IMR-90 (cell line): ENCODE measurements at places on chromosomes 7 and 10. TPM values are rescaled to one million over a fixed set of nuclear protein-coding genes. Genes with fewer than 3 reads are reported as not detected.
A peak's percentile ranks its signal among the peaks of the same experiment; 100 is the strongest.

GRCh38 chr10:121291823-121292222 lies 306.4 kb downstream of the FGFR2 start:
- no peak for DNase-seq

DNA sequence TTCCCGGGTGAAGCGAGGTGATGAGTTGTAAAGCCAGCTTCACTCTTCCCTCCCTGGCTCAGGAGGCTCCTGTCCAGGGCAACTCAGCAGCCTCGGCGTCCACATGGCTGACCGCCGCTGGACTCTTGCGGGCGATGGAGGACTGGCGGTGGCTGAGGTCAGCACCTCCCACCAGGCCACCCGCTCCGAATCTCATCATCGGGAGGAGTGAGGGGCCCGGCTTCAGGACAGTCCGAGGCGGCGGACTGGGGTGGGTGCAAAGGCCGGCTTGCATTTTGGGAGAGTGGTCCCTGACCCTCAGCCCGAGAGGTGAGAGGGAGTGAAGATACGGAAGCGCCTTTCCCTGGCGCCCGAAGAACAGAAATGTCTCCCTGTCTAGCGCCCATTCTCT lies 759 bp downstream of the DNAJB12 start:
- peak; percentile 15 for DNase-seq

DNA sequence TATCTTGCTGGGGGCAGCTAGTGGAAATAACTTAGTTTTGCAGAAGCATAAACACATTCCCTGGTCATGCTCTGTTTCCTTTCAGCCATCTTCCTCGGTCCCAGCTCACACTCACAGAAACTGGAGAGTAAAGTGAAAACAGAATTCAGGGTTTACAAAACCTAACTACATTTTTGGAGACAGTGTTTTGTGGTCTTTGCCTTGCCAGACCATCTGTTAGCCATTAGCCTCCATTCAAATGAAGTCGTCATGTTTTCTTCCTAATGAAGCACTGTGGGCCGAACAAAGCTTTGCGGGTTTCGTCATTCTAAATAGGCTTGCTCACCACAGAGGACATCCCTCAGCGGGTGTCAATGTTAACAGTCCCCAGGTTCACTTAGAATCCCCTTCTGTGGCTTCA lies 214.6 kb upstream of the TMEM72 start:
- DNase-seq: peak; percentile 36

DNA sequence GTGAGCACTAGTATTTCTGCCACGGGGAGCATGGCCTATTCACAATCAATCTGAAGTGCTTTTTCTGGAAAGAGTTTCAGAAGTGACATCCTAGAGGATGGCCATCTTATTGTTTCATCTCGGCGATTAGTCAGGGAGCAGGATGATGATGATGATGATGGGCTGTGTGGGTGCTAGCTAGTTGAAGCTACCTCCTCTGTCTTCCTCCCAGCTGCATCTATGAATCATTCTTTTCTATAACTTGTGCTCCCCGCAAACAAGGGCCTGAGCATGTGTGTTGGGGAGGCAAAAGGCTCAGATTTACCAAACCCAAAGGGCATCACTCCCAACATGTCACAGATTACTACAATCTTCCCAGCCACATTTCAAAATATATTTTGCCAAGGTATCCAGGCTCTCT lies 118.7 kb upstream of the LAMB4 start:
- no peak for DNase-seq

DNA sequence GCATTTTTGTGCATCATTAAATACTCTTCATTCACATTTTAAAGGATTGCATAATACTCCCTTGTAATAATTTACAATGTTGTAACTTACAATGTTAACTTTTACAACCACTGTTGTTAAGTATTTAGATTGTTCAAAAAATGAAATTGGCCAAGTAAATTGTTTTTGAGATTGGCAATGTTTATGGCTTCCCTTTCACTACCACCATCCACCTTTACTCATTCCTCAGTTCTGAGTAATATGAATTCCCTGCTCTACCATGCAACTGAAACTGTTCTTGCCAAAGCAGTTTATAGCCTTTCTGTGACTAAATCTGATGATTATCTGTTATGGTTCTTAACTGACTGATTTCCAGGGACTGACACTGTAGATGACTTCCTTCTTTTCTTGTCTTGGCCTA lies 80.5 kb upstream of the TMEM106B start:
- no peak for DNase-seq

DNA sequence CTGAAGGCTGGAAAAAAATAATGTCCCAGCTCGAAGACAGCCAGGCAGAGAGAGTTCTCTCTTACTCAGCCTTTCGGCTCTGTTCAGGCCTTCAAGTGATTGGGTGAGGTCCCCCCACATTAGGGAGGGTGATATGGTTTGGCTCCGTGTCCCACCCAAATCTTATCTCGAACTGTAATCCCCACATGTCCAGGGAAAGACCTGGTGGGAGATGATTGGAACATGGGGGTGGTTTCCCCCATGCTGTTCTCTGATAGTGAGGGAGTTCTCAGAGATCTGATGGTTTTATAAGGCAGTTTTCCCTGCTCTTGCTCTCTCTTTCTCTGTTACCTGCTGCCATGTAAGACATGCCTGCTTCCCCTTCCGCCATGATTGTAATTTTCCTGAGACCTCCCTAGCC lies 36.6 kb upstream of the LEP start:
- DNase-seq: no peak

- peak; percentile 27 for DNase-seq
Observed at GRCh38 chr7:47970761-47971160, 8.7 kb downstream of the HUS1 start.

GRCh38 chr7:104254696-104255095 lies 46.9 kb upstream of the ORC5 start:
- no peak for DNase-seq

DNA sequence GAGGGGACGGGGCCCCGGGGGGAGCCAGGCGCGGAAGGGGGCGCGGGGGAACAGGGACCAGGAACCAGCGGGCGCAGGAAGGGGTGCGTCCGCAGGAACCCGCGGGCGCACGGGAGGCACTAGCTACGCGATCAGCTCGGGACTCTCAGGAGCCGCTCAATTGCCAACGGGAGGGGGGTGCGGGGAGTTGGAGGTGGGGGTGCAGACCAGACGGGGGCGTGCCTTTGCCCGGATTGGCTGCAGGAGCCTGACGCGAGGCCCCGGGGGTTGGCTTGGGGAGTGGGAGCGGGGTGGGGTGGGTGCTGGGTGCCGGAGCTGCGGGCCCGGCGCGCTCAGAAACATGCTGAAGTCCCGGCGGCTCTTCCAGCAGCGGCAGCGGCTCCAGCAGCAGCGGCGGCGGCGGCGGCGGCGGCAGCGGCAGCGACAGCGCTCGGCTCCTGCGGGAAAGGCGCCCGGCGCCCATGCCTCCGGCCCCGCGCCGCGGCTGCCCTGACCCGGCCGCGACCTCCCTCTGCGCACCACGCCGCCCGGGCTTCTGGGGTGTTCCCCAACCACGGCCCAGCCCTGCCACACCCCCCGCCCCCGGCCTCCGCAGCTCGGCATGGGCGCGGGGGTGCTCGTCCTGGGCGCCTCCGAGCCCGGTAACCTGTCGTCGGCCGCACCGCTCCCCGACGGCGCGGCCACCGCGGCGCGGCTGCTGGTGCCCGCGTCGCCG lies at the start of gene ADRB1:
TSS of gene ADRB1 (plus strand) at position 335 of the 715 bp plus-strand sequence. CDS start at position 602, 267 bp downstream.
- DNase-seq: peak; percentile 5

GRCh38 chr7:110296321-110296720 lies 794.6 kb upstream of the LRRN3 start:
- DNase-seq: peak; percentile 53

- DNase-seq: no peak
Observed at GRCh38 chr10:119784340-119785067, 58.7 kb downstream of the INPP5F start.

- no peak for DNase-seq
Observed at GRCh38 chr10:43574906-43575305, 490 bp upstream of the ZNF239 start.

- DNase-seq: no peak
Observed at GRCh38 chr7:155398944-155399343, 59.0 kb upstream of the EN2 start.

DNA sequence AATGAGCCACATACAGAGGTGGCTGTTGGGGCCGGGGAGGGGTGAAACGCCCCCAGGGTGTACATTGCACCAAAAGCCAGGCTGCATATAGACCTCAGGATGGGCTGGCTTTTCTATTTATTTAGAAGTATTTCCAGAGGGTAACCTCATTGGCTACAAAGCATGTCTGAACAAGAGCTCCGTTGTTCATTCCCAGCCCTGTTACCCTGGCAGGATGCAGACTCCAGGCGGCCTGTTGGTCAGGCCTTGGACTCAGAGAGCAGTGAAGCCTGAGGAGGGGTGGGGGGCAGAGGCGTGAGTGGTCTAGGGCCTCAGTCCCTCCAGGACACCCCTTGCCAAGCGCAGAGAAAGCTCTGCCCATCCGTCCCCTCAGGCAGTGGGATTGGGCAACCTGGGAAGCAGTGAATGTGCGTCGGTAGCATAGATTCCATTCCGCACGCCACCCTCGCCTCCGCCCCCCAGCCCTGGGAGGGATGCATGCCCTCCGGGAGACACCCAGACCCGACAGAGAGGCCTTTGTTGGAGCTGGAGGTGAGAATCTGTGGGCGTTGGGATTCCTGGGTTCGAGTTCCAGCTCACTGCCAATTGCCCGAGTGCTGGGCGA lies 41.9 kb downstream of the TCF7L2 start:
- no peak for DNase-seq

DNA sequence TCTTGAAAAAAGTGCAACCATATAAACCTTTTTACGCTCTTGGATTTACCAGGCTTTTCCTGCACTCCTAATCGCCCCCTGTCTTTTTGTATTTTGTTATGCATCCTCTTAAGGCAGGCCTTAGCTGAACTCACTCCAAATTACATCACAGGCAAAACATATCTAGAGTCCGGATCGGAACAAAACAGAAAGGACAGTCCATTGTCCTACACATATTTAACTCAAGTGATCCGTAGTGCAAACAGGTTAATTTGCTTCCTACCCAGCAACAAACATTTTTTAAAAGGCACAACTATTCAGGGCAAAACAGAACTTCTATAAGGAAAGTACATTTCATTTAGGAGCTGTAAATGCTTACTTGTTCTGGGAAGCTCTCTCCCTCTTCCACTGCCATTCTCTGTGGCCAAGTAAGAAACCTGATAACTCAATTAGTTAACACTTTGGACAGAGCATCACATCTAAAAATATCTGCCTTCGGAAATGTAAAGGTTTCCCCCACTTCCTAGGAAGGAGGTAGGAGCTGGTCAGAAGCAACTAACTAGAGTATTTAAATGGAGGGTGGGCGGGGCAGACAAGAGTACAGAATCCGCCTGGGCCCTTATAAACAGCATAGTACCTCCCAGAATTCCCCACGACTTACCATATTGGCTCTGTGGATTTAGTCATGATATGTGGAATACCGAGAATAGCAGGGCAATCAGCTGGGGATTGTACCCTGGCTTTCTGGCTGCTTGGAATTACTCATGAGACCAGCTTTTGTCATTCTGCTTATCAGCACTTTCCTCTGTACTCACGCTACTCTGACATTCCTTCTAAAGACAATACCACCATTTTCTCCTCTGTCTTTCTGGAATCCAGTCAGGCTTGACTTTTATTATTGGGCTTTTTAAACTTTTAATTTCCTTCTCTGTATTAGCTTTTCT lies 89.5 kb downstream of the ANK3 start:
- peak; percentile 52 for DNase-seq

DNA sequence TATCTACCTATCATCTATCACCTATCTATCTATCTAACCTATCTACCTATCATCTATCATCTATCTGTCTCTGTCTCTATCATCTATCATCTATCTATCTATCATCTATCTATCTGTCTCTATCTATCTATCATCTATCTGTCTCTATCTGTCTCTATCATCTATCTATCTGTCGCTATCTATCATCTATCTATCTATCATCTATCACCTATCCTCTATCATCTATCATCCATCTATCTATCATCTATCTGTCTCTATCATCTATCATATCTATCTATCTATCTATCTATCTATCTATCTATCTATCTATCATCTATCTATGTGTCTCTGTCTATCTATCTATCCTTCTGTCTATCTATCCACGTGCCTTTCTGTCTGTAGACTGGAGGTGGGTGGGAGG lies 59.5 kb upstream of the FAM20C start:
- DNase-seq: no peak

DNA sequence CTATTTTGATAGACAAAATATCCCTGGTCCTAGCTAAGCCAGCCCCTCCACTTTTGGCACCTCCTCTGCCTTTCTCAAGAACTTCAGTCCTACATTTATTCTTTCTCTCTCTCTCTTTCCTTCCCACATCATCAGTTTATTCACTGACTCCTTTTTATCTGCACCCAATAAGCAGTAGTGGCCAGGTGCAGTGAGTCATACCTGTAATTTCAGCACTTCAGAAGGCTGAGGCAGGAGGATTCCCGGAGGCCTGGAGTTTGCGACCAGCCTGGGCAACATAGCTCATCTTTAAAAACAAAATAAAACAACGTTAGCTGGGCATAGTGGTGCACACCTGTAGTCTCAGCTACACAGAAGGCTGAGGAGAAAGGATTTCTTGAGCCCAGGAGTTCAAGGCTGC lies 19.4 kb upstream of the NRP1 start:
- no peak for DNase-seq

DNA sequence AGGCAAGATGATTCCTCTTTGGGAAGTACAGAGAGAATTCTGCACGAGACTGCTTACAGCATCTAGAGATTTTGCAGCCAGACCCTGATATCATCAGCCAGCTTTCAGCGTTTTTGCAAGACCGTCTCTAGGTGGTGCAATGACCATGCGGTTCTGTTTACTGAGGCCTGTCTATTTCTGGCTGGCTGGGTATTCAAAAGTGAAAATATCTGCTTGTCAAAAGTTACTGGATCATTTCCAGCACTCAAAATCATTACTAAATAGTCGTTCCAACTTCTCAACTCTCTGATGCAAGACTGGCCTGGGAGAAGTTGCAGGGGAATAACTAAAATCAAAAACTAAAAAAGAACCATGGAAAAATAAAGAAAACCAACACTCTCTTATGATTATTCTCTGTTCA lies 240.1 kb downstream of the ELMO1 start:
- peak; percentile 62 for DNase-seq

GRCh38 chr10:86046845-86047460 lies 319.6 kb downstream of the GRID1 start:
- no peak for DNase-seq

ANKRD61 gene
- polyA plus RNA-seq: 0.17 and 0.32 TPM in 2 replicates

CPA2 gene
- 0.05 TPM in 1 of 2 replicates, not detected in the other for polyA plus RNA-seq

PCGF5 gene
- polyA plus RNA-seq: 8.3 and 9.0 TPM in 2 replicates

POU6F2 gene
- polyA plus RNA-seq: not detected in 2 replicates

DDC gene
- polyA plus RNA-seq: not detected in 2 replicates

SORBS1 gene
- 0.17 and 0.32 TPM in 2 replicates for polyA plus RNA-seq

NEBL gene
- polyA plus RNA-seq: under 0.01 TPM in 1 of 2 replicates, not detected in the other

RSPH10B2 gene
- polyA plus RNA-seq: not detected in 2 replicates

IL6 gene
- 45.2 and 50.8 TPM in 2 replicates for polyA plus RNA-seq

CLRN3 gene
- polyA plus RNA-seq: not detected in 2 replicates

UPK3BL2 gene
- 4.6 and 5.7 TPM in 2 replicates for polyA plus RNA-seq
